Activated naive CD4-positive, alpha-beta T cell treated with Interleukin-2 at 50 U/mL for 16 hours (primary cell): ENCODE measurements at places on chromosomes 1 and 21.

GRCh38 chr1:198544265-198544664 lies 3.8 kb upstream of the ATP6V1G3 start:
- DNase-seq = no peak

DNA sequence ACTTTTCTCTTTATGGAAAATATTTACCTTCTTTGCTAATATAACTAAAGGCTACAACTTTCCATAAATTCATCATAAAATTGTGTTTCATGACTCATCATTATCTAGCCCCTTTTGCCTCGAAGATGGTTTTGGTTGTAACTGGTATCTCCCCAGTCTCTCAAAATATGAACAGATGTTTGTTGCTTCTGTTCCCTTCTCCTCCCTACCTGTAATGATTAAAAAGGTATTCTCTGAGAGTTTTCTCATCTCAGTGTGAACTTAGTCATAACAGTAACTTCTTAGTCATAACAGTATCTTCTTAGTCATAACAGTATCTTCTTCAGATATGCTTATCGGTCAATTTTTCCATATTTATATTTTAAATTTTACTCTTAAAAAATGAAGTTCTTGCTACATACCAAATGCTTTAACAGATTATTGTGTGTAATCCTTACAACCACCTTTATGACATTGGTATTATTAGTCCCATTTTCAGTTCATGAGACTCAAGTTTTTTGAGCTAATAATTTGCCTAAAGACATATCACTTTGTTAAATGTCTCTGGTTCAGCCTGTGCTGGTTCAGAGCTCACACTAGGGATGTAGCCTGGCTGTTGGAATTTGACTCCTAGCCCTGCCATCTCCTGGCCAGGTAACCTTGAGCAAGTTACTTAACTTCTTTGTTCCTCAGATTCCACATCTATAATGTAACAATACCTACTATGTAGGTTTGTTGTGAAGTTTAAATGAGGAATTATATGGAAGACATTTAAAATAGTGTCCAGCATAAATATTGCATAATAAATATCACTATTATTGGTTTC lies 32.6 kb downstream of the ATP1B1 start:
- DNase-seq = no peak

DNA sequence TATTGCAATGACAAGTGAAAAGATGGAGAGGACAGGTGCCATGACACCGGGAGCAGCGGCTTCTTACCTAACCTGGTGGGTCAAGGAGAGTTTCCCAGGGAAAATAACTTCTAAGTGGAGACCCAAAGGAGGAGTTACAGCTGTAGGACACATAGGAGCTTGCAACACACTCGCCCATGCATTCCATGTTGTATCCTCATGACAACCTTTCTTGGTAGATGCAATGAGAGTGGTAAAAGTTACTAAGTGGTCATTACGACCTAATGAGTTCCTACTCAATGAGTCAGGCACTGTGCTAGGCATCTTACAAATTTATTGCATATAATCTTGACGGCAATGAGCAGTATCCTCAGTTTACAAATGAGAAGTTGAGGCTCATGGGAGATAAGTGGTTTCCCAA lies 119.5 kb upstream of the HOOK1 start:
- no peak for DNase-seq

- DNase-seq = peak; percentile 29
Measured at GRCh38 chr1:234114648-234115307, 210.3 kb downstream of the SLC35F3 start.

- no peak for DNase-seq
Measured at GRCh38 chr1:30886710-30887428, 21.7 kb downstream of the SDC3 start.

- no peak for DNase-seq
Measured at GRCh38 chr1:79310609-79311008, 304.1 kb upstream of the ADGRL4 start.

DNA sequence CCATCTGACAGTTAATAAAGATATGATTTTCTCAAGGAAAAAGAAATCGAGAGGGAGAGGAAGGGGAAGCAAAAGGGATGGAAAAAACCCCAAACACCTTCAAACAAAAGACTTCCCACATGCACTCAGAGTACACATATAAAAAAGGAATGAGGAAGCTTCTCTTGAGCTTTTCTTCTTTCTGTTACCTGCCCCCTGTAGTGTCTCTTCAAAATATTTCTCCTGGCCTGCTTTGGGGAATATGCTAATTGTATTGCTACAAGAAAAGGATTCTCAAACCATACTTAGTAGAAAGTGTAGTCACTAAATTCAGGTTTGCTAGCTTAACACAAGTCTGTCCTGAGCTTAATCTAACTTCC lies 58.7 kb downstream of the KIF14 start:
- no peak for DNase-seq

DNA sequence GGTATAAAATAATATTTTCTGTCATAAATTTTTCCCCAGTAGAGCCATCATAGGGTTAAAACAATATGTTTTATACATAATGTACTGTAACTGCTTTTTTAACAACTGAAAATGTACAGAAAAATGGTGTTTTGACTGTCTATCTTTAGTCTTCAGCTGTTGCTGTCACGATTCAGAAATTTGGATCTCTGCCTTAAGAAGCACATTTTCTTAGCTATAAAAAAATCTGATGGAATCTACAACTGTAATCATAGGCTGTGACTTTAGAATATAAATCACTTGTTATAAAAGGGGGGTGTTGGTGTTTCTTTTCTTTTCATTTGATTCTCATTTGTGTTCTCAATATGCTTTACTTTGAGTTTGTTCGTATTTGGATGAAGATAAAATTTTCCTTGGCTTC lies 187.5 kb downstream of the PDE4B start:
- no peak for DNase-seq

GRCh38 chr21:43609501-43610340 lies 49.6 kb downstream of the HSF2BP start:
- DNase-seq = no peak

DNA sequence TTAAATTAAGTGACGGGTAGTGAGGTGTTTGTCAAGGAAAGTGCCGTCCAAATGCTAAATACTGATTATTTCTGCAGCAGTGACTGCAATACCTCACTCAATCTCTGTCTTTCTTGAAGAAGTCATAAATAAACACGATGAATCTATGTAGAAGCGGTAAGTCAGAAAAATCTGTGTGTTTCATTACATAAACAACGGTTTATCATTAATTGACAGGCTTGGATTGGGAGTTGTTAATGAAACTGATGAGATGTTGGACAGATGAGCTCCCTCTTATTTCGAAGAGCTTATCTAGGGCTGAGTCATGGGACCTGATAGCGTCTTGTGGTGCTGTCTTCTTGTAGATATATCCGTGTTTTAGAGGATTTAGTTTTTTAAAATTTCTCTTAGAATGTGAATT lies 92.2 kb upstream of the SAMD11 start:
- no peak for DNase-seq

DNA sequence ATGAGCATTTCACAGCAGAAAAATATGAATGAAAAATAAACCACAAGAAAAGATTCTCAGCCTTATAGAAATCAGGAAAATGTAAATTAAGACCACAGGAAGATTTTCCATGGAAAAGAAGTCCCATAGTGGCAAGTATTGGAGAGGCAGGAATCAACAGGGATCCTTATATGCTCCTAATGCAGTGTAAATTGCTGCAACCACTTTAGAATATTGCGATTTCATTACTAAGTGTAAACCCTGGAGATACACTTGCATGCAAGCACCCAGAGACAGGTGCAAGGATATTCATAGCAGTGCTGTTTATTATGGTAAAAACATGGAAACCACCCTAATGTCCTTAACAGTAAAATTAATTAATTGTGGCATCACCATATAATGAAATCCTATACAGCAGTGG lies 10.6 kb upstream of the LRP8 start:
- DNase-seq = no peak

DNA sequence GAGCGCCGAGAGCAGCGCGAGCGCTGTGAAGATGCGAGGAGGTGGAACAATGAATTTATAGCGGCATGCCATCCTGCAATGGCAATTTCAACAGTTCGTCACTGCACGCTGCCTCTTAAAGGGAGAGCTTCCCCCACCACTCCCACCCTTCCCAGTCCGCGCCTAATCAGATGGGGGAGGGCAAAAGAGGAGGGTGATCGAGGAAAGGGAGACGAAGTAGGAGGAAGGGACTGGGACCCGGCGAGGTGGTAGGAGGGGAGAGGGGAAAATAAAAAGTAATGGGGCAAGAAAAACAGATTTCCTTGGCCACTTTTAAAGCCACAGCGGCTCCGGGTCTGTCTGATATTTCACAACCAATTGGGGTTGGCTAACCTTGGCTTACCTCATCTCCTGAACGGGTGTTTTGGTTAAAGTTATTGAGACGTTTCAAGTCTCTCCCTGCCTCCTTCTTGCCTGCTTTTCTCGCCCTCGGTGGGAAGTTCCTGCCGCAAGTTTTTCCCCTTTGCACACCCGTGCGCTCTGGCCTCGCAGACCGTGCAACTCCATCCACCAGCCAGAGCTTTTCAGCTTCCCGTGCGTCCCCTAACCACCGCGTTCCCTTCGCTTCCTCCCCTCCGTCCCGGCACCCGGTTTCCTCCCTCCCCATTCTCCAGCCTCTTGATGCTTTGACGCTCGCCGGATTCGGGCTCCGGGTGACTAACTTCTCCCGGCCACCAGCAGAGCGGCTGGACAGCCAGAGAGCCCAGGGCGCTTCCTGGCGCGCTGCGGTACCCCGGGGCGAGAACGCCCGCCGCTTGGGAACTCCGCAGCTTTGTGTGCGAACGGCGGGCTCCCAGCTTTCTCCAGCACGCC lies at the start of gene ADAMTS5:
TSS of gene ADAMTS5 (minus strand) at position 27 of the 852 bp plus-strand sequence. CDS start 697 bp downstream, outside the sequence.
- no peak for DNase-seq

DNA sequence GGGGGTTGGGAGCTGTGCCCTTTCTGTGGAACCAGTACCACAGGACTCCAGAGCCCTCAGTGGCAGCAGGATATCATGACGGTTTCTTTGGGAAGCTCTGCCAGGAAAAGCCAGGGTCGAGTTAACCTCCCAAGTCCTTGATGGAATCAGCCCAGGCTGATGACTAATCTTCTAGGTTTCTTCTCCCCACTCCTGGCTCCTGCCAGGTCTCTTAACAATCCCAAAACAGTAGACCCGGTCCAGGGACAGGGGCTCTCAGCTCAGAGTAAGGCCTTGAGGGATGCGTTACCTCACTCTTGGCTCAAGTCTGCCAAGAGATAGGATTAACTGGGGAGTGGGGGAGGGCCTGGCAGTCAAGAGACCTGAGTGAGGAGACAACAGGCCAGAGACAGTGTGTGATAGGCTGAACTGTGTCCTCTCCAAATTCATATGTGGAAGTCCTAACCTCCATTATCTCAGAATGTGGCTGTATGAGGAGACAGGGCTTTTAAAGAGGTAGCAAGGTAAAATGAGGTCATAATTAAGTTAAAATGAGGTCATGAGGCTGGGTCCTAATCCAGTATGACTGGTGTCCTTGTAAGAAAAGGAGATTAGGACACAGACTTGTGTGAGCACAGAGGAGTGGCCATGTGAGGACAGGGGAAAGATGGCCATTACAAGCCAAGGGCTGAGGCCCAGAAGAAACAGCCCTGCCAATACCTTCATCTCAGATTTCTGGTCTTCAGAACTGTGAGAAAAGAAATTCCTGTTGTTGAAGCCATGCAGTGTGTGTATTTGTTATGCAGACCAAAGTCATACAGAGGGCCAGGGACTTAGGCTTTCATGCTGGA lies 95.0 kb downstream of the BEND5 start:
- no peak for DNase-seq

- DNase-seq = no peak
Measured at GRCh38 chr21:37463083-37463801, 96.7 kb downstream of the DYRK1A start.

GRCh38 chr1:170075186-170075585 lies 691 bp upstream of the KIFAP3 start:
- DNase-seq = peak; percentile 1

DNA sequence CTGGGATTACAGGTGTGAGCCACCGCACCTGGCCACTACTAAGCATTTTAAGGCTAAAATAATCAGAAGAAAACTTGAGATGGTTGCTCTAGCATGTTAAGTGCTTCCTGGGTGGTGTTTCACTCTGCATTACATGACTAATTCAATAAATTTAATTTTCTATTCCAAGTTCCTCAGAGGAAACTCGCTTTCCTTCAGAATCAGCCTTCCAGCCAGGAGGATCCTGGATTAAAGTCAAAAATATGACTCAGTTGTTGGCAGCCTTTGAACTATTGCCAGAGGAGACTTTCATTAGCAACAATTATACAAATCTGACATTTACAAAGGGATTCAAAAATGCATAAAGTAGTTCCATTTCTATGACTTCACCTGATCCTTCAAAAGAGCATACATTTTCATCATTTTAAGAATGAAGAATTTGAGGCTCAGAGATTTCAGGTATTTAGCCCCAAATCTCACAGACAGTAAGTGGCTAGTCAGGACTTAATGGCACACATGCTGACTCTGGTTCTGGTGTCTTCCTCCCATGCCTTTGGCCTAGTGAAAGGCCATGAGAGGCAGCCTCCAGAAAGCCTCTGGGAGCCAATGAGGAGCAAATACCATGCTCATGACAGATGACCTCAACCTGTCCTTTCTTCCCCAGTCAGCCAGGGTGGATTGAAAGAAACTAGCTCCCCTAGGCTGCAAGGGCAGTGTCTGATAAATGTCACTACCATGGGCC lies 115.7 kb downstream of the MAP3K21 start:
- DNase-seq = no peak

GRCh38 chr1:21292984-21293536 lies 2.8 kb upstream of the ECE1 start:
- peak; percentile 67 for DNase-seq

- peak; percentile 27 for DNase-seq
Measured at GRCh38 chr1:206924592-206925105, 2.9 kb upstream of the FCMR start.

GRCh38 chr1:117586747-117587498 lies 18.9 kb upstream of the TENT5C start:
- no peak for DNase-seq

DNA sequence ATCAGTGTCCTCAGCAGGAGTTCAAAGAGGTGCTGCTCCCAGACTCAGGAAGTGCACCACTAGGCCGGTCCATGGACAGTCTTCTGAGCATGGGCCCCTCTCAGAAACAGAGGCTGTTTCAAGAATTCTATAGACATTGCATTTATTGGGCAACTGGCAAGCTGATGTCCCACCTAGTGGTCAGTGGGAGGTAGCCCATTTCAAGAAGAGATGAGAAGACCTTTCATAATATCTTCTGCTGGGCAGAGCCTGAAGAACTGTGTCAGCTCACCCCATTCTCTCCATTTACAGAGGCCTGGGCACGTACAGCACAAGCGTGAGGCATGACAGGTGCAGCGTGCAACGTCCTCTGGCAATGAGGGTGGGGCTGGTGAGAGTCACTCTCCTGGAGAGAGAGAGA lies 216.0 kb downstream of the DYRK1A start:
- DNase-seq = no peak

GRCh38 chr1:67691712-67692111 lies 6.7 kb downstream of the GADD45A start:
- no peak for DNase-seq

GRCh38 chr1:31414980-31415370 lies 2.0 kb downstream of the SERINC2 start:
- DNase-seq = no peak

- DNase-seq = no peak
Measured at GRCh38 chr1:63112155-63112900, 210.0 kb upstream of the FOXD3 start.

DNA sequence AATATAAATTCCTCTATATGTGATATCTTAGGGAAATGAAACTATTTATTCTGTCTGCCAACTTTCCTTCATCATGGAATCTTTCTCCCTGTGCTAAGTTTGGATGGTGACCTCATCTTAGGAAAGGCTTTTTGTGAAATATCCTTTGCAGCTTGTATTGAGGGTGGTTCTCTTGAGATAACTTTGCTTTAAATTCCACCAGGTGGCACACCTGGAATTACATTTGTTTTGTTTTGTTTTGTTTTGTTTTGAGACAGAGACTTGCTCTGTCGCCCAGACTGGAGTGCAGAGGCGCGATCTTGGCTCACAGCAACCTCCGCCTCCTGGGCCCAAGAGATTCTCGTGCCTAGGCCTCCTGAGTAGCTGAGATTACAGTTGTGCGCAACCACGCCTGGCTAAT lies 7.6 kb upstream of the CD1A start:
- DNase-seq = no peak
